ENCODE measurements at places on chromosomes 12 and 14.
A peak's percentile ranks its signal among the peaks of the same experiment; 100 is the strongest.

DNA sequence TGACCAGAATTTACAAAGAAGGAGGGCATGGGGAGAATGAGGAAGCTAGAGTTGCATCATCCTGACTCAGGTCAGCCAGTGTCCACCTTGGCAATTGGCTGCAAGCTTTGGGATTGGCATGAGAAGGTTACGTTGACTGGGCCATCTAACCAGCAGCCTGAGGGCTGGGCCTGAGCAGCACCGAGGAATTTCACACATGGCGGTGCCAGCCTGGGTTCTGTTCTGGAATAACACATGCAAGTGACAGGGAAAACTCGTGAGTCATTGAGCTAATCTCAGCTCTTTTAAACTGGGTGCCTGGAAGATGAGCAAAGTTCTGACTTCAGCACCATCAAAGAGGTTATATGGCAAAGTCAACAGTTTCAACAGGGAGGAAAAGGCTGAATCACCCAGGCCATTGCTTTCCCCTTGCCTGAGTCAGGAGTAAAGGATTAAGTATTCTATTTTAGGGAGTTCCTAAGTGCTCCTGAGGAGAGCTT is 543.2 kb upstream of the TBX3 start:
- no peak for DNase-seq

- DNase-seq = no peak
These were observed 1021.0 kb downstream of the AACS start for GRCh38 chr12:126086242-126086641.

DNA sequence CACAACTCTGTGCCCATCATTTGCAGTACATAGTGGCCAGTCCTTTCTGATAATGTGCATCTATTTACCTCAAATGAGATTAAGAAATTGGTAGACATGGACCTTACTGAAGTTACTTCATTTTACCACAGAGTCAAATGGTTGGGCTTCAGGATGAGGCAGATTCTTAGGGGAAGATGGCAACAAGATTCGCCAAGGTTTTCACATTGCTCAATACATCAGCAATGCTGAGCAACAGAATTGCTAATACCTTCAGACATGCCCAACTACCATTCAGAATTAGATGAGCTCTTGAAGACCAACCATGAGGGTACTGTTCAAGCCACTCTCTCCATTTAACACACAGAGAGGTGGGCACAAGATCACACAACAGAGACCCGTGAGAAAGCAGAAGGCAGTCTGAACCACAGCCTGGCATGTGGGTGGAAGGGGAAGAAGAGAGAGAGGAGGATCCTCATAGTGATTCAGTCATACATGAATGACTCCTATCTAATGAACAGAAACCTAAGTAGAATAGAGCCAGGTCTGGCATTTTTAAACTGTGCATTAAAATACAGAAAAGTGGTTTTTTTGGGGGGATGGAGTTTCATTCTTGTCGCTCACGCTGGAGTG is 28.5 kb downstream of the CPM start:
- no peak for DNase-seq

DNA sequence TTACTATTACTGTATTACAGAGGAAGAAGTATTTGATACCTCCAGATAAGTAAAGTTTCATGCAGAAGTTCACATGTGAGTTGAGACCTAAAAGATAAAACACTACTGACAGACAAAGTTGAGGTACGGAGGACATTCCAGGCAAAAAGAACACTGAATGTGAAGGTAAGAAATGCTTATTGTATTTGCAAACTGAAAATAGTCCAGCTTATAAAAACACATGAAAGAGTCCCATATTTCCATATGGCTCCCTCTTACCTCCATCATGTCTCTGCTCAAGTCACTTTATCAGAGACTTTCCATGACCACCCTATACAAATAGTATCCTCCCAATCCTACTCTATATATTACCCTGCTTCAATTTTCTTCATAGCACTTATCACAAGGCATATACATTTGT is 35.8 kb downstream of the SENP1 start:
- no peak for DNase-seq

DNA sequence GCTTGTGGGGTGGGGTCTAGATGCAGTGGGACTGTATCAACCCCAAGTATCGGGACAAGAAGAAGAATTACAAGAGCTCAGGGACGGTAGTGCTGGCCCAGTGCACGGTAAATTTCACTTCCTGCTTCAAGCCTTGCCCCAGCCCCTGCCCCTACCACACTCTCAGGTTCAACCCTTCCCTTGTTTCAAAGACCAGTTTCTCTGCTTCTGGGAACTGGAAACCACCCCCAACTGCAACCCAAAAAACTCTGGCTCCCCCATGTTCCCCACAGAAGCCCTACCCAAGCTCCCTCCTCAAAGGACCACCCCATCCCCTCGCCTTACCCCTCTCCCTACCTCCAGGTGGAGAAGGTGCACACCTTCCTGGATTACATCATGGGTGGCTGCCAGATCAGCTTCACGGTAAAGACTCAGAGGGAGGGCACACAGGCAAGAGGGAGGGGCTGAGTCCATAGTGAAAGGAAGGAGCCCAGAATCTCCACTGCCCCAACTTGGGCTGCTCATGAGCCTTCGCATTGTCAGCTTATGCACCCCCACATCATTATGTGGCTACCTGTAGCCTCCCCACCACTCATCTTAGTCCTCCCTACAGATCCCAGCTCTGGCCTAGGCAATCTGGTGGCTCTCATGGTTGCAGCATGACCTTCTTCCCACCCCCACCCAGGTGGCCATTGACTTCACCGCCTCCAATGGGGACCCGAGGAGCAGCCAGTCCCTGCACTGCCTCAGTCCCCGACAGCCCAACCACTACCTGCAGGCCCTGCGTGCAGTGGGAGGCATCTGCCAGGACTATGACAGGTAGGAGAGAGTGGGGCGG is 4.3 kb downstream of the CPNE6 start:
- DNase-seq = no peak

GRCh38 chr12:117064596-117064995 is 34.6 kb downstream of the TESC start:
- no peak for DNase-seq

DNA sequence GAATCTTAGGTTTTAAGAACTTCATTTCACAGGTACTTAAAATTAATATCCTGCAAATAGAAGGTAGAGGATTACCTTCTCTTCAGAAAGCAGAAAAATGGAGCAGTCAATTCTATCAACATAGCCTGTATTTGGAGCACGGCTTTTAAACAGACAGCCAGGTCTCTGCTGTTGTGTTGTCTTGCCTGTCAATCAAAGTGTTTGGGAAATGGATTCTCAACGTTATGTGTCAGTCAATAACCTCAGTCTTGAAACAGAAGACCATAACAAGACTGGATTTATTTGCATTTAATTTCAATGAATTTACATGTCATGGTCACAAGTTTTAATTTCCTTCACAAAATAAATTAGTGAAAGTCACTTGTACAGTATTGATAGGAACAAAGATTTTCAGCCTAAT is 51.9 kb upstream of the KRR1 start:
- DNase-seq = no peak

- no peak for DNase-seq
These were observed 82.1 kb downstream of the NTF3 start for GRCh38 chr12:5514016-5514415.

DNA sequence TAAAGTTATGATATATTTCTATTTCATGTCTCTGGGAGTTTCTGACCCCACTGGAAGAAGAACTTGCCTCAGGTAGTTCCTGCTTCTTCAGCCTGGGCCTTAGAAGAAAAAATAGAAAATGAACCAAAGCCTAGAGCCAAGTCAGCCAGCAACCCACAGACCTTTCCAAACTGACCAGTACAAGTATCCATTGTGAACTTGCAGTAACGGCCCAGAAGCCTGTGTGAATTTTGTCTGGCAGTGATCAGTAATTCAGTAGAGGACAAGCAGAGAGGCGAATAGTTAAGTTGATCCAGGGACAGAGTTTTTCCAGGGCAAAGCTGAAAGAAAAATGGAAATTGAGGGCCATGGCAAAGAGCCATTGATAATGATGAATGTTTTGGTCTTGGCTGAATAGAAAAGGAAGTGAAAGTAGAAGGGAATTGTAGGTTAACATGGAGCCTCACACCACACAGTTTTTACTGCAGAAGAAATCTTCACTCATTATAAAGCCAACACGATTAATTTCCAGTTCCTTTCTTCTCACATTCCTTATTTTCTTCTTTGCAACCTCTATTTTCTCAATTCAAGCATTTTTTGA is 311.8 kb downstream of the BTG1 start:
- DNase-seq = no peak

DNA sequence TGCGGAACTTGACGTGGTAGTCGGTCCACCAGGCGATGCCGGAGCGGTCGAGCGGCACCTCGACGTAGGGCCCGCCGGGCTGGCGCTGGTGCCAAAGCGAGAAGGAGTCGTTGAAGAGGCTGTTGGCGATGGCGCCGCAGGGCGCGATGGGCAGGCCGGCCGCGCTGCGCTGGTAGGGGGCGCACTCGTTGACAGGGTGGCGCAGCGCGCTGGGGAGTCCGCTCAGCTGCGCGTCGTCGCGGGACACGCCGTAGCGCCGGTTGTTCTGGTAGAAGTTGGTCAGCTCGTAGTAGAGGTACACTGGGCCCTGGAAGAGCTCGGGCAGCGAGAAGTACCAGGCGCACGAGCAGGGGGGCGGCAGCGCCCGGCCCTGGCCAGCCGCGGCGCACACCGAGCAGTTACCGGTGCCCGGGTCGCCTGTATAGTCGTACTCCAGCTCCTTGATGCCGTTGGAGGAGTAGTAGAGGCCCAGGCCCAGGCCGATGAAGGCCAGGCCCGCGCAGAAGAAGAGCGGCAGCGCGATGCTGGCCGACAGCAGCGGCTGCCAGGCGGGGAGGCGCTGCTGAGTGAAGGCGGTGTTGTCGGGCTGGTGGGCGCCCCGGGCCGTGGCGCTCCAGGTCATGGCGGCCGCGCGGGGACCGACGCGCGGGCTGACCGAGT is 482 bp downstream of the TMEM30B start:
- DNase-seq = peak; percentile 65

GRCh38 chr12:62730649-62731048 is 204.3 kb downstream of the PPM1H start:
- no peak for DNase-seq

DNA sequence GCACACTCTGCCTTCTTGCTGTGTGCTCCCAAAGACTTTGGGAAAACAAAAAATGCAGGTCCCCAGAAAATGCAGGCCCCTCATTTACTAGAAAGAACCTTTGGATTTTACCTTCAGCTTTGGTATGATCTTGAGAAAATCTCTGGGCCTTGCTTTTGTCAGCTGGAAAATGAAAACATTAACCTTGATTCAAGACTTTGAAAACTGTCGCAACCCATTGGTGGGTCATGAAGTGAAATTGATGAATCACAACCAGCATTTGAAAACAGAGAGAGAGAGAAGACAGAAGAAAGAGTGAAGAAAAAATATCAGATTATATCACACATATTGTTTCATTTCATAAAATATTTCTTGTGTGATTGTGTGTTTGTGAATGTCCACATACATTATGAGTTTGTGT is 322.5 kb downstream of the ZFP36L1 start:
- DNase-seq = no peak

DNA sequence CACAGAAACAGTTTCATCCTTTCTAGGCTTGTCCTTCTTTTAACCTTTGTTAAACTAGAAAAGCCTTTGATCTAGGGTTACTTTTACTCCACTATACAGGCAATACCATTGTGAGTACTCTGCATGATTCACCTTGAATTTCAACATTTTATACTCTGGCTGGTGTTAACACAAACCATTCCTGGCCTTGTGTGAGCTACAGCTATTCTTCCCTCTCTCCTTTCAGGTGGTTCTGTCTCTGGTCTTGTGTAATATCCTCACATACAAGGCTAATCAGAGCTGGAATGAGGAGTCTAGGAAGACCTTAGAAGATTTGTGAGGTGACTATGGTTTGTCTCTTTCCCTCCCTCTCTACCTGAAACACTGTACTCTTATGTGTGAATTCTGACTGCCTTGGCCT is 837.4 kb upstream of the USP15 start:
- no peak for DNase-seq

DNA sequence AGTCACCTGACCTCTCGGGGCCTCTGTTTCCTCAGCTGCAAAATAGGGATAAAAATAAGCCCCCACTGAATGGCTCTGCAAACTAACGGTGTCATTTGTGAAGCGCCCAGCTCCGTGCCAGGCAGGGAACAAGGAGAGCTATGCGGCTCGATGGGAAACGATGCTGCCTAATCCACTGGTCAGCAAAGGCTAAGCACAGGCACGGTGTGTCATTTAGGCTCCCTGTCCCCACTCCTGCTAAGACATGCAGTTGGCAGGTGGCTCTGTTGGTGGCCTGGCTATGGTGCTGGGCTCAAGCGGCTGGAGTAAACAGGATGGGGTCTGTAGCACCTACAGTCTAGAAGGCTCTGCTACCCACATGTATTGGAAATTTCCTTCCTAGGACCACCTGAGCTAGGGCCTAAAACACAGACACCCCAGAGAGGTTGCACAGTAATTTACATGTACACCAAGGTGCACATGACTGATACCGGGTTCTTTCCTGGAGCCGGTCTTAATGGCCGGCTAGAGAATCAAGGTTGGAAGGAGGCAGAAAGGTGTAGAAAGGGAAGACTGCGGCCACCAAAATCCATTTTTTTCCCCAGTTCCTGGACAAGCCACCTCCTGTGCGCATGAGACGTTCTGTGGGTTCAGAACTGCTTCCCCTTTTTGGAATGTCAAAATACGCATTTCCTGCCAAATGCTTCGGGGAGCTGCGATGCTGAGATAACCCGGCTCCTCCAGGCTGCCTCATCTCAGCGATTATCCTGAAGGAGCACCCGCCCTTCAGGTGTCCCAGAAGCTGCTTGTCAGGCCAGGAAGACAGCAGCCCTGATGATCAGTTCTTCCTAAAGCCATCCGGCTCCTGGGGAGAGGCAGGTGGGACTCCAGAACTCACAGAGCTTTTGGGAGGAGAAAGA is 1.0 kb downstream of the CACNA2D4 start:
- no peak for DNase-seq

- no peak for DNase-seq
These were observed 57.7 kb upstream of the LDHB start for GRCh38 chr12:21715386-21715785.

DNA sequence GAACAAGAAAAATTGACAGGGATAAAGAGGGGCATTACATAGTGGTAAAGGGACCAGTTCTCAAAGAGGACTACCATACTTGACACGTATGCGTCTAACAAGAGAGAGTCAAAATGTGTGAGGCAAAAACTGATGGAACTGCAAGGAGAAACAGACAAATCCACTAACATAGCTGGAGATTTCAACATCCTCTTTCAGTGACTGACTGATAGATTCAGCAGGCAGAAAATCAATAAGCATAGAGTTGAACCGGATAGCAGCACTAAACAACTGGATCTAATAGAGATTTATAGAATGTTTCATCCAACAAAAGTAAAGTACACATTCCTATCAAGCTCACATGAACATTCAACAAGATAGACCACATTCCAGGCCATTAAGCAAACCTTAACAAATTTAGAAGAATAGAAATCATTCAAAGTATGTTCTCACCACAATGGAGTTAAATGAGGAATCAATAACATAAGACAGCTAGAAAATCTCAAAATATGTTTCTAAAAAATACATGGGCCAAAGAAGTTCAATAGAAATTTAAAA is 16.1 kb upstream of the CRACR2A start:
- no peak for DNase-seq

GRCh38 chr12:95549392-95550084 is 1.7 kb downstream of the USP44 start:
- DNase-seq = no peak

GRCh38 chr14:99212646-99213045 is 59.4 kb downstream of the BCL11B start:
- DNase-seq = no peak

- no peak for DNase-seq
These were observed 341.6 kb upstream of the SFSWAP start for GRCh38 chr12:131369094-131369845.
